Vagina (tissue), 2 donors: ENCODE measurements at places on chromosomes 3 and 15. TPM values are rescaled to one million over a fixed set of nuclear protein-coding genes. Genes with fewer than 3 reads are reported as not detected.

DNA sequence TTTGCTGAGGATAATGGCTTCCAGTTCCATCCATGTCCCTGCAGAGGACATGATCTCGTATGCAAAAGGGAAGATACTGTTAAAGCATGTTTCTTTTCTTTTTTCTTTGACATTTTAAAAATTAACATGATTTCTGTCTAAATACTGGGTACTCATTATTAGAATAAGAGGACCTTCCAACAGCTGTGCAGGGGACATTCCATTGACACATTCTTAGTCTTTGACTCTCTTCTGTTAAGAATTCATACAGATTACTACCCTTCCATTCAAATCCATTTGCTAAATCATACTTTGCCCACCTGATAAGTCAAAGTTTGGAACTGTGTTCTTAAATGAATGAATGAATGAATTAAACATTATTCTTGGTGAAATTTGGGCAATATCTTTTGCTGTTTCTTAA is 5.1 kb upstream of the CP start:
- DNase-seq: no peak

- DNase-seq: no peak
Measured at GRCh38 chr15:68542771-68543164, 36.0 kb upstream of the CORO2B start.

- DNase-seq: no peak
Measured at GRCh38 chr15:51097553-51098330, 3.0 kb upstream of the TNFAIP8L3 start.

DNA sequence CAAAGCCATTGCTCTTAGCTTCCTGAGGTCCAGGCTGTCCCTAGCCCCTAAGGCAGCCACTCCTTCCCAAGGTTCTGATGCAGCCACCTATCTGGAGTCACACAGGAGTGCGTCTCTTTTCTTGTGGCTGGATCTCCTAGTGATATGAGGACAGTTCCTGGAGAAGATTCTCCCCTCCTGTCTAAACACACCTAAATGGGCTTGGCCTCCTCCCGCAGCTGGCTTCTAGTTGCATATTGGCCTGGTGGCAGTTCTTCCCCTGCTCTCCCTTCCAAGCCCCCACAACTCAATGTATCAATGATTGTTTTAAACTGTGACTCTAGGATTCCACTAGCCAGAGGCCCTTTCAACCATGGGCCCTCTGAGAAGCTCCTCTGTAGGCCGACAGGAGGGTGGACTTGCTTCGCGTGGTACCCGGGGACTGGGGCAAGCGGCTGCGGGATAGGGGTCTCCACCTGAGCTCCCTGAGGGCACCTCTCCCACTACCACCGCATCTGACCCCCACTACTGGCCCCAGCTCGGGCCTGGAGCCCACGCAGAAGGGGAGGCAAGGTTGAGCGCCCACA is 1.4 kb downstream of the ITGA11 start:
- DNase-seq: peak; percentile 84

GRCh38 chr15:81485806-81486205 is 111.8 kb upstream of the TMC3 start:
- no peak for DNase-seq

- DNase-seq: no peak
Measured at GRCh38 chr3:9499455-9500107, 54.0 kb downstream of the LHFPL4 start.

- no peak for DNase-seq
Measured at GRCh38 chr15:34772312-34772711, 17.5 kb upstream of the GJD2 start.

The ANKRD63 gene
- not detected for total RNA-seq

DNA sequence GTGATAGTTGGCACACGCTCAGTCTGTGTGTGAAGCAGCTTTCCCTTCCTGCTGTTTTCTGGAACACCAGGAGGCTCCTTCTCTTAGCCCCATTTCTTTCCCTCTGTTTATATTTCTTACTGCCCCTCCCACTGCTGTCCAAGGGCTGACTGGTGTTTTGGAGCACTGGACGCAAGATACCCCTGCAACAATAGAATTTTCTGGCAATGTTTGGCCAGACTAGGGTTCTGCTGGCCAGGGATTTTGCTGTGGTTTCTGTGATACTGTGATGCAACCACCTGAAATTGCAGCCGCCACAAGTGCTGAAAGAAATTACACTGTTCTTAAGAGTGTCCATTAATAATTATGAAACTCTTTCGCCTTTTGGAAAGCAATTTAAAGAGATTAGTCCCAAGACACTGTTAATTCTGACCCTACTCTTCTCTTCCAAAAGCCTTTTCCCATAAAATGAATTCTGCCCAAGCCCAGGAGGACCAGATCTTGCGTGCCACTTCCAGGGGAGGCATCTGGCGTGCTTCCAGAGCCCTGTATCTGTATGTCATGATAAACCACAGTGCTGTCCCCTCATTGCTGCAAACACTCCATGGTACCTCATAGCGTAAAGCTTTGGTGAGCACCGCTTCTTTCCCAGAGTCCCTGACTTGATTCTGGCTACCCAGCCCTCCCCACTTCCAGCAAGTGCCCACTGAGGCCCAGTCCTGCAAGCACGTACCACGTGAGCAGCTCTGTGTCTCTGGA is 159.4 kb upstream of the CHRM5 start:
- DNase-seq: no peak

The DLEC1 gene
- 0.25 TPM for total RNA-seq

DNA sequence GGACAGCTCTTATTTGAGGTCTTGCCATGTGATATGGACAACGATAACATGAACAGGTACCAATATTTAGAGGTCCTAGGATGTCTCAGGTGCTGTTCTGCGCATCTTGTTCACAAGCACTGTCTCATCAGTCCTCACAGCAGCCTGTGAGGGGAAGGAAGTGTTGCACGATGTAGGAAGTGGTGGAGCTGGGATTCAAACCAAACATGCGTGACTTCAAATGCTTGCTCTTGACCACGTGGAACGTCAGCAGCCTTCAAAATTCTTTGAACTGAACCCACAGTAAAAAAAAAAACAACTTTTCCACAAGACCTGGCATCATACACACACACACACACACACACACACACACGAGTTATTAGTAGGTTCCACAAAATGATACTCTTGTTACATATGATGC is 153.4 kb upstream of the SMAD3 start:
- DNase-seq: no peak

The MST1 gene
- total RNA-seq: 10.8 TPM

The DNAH12 gene
- total RNA-seq: 0.25 TPM

DNA sequence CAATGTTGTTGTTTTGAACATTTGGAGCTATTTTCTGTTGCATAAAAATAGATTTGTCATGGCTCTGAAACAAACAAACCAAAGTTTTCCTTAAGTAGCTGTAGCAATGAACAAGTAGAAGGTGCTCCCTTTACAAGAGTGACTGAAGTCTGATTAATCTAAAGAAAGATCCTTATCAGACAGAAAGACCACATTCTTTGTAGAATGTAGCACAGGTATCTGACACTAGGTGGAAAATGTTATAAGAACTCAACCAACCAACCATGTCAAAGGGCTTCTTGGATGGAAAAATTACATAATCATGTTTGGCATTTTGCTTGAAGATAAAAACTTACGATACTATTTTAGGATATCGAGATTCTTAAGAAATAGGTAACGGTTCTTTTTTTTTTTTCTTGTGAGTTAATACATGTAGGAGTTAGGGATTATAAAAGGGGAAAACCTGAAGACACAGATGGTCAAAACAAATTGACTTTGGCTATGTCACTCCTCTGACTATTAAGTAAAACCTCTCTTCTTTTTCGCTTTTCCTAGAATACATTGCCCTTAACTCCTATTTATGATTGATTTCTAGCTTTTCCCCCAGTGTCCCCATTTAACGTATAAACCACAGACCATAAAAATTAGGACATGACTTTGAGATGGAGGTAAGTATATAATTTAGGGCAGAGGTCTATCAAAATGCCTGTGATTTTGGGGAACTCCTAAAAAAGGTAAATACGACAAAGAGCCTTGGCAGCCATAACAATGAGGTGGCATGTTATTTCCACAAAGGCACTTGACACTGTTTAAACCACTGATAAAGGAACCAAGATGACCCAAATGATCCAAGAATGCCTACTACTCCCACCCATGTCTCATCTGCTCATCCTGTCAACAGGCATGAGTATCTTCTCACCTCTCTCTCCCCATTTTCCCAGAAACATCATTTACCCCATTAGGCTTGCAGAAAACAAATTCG is 72.0 kb downstream of the CCR4 start:
- no peak for DNase-seq

The KNL1 gene
- 3.4 TPM for total RNA-seq

The MTFMT gene
- 18.7 TPM for total RNA-seq

- no peak for DNase-seq
Measured at GRCh38 chr15:62847900-62848489, 194.6 kb upstream of the TPM1 start.

DNA sequence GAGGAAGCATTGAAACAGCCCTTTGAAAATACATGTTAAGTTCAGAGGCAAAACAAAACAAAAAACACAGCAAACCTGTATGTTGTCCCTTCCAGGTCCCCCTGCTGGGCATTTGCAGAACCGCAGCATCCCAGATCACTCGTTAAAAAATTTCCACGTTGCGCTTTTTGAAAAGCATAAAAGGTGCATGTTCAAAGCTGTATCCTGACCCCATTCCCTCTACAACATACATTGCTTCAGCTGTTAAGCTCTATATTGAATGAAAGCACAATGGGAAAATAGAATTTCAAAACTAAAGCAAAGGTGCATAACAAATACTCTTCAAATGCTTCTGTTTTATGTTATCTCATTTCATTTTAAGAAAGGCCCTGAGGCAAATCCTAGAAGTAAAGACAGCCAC is 328.3 kb downstream of the THSD4 start:
- no peak for DNase-seq

GRCh38 chr15:48566668-48567067 is 78.8 kb downstream of the FBN1 start:
- DNase-seq: no peak

GRCh38 chr15:82021992-82022391 is 23.8 kb downstream of the MEX3B start:
- DNase-seq: no peak

The ECE2 gene
- 1.7 TPM for total RNA-seq

GRCh38 chr3:184756151-184757021 is 44.5 kb upstream of the MAGEF1 start:
- DNase-seq: no peak

- DNase-seq: no peak
Measured at GRCh38 chr3:130582457-130583153, 65.6 kb downstream of the COL6A6 start.

DNA sequence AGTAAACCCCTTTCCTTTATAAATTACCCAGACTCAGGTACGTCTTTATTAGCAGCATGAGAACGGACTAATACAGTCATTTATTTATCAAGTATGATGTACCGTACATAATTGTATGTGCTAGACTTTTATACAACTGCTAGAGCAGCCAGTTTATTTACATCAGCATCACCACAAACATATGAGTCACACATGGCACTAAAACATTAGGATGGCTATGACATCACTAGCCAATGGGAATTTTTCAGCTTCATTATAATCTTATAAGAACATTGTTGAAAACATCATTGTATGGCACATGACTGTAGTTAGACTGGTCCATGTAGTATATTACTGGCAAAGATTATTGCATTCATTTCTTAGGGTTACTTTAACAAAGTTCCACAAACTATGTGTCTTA is 121.7 kb downstream of the ZMAT3 start:
- DNase-seq: no peak

GRCh38 chr3:16392065-16392464 is 121.4 kb downstream of the RFTN1 start:
- no peak for DNase-seq

The ACTRT3 gene
- 1.7 TPM for total RNA-seq

- no peak for DNase-seq
Measured at GRCh38 chr3:3356846-3357245, 177.4 kb upstream of the CRBN start.

DNA sequence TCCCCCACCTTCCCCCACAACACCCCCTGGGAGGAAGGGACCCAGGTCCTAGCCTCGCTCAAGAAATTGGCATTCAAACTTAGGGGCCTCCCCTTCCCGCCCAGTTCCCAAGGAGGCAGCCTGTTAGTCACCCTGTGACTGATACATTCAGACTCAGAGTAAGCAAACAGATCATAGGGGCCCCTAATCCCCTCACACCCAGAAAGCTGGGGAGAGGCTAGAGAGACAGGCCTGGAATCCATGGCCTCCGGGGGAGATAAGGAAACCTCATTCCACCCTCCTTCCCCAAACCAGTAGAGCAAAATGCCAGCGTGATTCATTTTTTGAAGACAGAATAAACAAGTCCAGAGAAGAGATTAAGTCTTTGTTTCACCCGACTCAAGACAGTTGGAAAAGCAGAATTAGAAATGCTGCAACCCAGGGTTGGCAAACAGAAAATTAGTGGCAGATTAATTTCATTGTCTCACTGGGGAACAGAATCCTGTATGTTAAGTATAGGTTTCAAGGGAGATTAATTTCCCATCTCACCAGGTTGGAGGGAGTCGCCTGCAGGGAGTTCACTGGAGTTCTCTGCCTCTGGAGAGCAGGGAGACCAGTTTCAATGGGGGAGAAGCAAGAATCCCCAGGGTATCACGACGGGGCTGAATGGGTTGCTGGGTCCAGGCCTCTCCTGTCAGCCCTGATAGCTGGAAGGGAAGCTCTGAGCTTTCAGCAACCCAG is 268.3 kb downstream of the UACA start:
- DNase-seq: no peak

The LRRIQ4 gene
- total RNA-seq: not detected

The TMEM212 gene
- total RNA-seq: not detected

The ZIC1 gene
- not detected for total RNA-seq

DNA sequence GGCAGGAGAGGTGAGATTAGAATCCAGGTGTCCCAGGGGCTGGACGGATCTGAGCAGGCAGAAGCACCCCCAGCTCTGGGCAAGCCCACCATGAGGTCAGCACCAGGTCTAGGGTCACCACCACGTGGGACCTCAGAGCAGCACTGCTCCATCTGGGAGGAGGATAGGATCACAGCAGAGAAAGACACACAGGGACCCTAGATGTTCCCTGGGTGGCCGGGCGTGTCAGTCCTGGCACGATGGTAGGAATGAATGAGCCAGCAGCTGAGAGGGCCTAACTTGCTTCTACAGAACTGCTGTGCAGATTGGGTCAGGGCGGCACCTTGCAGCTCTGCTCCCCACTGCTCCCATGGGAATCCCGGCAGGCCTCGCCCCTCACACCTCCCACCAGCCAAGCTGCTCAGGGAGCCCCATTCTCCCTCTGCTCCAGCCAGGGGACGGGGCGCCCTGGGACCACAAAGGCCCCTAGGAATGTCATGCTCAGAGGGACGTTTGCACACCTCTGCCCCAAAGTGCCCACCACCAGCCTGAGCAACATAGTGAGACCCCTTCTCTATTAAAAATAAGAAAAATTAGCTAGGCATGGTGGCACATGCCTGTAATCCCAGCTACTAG is 66.3 kb downstream of the ZNF445 start:
- DNase-seq: no peak

- no peak for DNase-seq
Measured at GRCh38 chr3:67113802-67114407, 115.8 kb downstream of the KBTBD8 start.

The CD86 gene
- 0.98 TPM for total RNA-seq

The GOLGA6L7 gene
- total RNA-seq: not detected

DNA sequence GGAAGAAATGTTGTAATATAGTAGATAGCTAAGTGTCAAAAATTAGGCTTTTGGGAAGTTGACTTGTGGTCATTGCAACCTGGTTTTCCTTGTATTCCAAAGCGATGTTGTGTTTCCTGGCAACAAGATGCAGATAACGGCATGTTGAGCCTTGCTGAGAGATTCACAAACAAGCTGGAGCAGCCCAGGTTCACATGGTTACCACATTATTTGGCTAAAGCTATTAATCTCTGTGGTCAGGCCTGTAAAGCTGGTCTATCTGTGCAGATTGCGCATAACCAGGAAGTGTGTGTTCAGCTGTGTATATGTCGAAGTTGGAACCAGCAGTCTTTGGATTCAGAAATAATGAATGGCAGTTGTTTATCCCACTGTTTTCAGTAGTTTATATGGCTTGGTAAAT is 6.6 kb downstream of the TIPARP start:
- no peak for DNase-seq
